NCI-H526 treated with DMSO at 0.1 percent for 48 hours (cell line): ENCODE measurements at places on chromosomes 16 and 17.

DNA sequence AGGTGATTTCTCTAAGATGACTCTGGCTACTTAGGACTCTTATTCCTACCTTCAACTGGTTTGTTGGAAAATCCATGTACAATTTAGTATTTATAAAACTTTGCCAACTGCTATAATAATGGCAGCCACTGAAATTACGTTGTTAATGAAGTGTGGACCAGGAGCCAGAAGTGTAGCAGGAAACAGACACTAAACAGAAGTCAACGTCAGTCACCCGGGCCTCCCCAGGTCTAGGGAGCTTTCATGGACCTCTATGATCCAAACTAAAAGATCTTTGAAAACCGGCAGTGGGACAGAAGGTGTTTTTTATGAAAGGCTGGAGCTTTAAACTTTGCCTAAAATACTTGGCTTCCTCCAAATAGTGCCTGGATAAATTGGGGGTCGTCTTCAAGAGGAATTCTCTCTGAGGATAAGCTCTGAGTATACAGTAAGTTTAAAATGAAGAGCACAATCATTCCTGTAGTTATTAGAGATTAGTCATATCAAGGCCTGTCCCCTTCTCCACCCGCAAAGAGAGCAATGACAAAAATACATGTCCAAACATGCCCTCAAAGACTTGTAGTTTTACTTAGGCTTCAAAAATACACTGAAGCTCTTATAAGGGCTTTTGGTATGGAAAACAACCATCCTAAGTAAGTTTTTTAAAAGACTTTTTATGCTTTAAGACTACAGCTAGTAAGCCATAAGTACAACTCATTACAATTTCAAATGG, 34.6 kb downstream of the DCUN1D3 start:
- DNase-seq, result no peak

GRCh38 chr17:22374741-22375140, 682.4 kb downstream of the KCNJ18 start:
- DNase-seq, result no peak

DNA sequence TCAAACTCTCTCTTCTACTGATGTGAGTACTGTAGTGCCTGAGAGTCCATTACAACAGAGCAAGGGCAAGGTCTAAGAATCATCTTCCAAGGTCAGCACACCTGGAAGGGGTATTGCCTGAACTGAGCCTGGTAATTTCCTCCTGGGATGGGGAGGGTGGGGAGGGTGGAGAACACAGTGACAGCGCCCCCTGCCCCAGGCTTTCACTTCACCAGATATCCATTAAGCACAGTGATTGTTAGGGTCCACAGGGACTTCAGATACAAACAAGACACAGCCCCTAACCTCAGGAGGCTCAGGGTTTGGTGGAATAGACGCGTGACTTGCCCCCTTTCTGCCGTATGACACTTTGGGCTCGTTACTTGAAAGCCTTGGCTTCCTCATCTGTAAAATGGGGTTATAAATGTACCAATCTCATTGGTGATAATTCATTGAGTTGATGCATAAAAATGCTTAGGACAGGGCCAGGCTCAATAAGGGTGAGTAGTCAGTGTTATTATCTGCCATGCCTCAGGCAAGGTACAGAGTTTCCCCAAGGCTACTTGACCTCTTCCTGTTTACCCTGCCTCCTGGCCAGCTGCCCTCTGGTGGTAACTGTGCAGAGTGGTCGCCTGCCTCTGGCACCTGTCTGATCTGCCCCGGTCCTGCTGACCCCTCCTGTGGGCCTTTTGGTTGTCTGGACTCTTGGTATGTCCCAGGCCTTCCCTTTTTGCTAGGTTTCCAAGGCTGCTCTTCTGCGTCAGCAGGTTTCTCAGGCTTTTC, 13.1 kb upstream of the BRD7 start:
- no peak for DNase-seq

DNA sequence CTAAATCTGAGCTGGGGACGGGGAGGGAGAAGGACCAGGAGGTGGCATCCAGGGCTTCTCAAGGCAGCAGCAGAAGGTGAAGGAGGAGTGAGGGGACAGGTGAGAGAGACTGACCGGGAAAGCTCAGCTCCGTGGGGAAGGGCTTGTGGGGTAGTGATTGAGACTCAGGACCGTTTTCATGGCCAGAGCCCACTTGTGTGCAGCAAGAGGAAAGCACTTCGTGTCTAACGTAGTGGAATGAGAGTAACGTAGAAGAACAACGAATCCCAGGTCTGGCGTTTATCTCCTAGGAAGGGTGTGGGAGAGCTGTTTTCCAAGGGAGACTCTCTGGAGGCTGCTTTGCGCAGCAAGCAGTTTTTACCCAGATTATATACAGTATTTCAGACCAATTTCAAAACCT, 1.3 kb upstream of the CDH3 start:
- DNase-seq, result no peak

- DNase-seq, result no peak
Observed at GRCh38 chr17:30378241-30378824, 394 bp upstream of the CPD start.

GRCh38 chr16:50683689-50684374, 2.7 kb upstream of the SNX20 start:
- no peak for DNase-seq
